ENCODE measurements at places on chromosomes 3 and 15.

DNA sequence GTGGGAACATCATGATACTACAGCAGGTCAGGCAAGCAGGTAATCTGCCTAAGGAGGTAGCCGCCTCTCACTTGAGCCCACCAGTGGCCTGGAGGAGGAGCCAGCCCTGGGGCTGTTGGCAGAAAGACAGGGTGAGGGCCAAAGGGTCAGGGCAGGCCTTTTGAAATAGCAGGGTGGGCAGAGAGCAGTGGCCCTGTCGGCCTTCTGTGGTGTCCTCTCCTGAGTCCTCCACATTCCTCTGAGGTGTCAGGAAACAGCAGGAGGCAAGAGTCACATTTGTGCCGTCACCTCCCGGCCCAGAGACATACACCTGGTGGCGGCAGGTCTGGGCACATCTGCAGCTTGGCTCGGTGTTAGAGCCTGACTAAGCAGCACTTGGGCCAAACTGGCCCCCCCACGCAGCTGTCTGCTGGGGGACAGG lies 3.9 kb upstream of the BNC1 start:
- no peak for DNase-seq

DNA sequence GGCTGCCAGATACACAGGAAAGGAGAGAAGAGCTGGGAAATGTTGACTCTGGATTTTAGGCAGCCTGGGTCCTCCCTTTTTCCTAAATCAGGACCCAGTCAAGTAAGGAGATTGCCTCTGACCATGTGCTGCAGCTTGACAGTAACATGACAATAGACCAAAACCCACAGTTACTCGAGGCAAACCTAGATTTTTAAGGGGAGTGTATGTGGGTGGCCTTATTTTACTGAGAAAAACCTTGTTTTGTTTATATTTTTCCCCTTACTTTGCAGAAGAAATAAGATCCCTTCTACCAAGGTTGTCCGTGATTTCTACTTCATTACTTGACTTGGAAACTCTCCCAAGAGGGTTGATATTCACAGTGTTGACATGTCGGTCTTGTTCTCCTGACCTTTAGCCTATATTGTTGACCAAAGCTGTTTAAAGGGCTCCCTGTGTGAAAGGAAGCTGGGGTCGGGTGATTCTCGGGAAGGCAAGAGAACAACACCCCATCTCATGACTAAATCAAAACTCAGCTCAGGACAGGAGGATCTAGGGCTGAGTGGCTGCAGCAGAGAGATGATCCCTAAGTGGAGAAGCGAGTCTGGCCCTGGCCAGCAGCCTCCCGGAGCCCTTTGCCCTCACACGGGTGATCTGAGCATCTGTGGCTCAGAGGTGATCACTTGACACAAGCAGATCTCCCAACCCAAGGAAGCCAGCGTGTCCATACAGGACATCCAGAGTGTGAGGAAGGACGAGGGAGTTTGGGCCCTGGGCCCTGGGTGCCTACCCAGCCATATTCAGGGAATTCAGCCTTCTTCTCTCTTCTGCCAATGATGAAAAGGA lies 31.0 kb upstream of the SLCO2A1 start:
- no peak for DNase-seq

- DNase-seq = no peak
Observed at GRCh38 chr15:50259276-50259675, 6.2 kb downstream of the HDC start.

DNA sequence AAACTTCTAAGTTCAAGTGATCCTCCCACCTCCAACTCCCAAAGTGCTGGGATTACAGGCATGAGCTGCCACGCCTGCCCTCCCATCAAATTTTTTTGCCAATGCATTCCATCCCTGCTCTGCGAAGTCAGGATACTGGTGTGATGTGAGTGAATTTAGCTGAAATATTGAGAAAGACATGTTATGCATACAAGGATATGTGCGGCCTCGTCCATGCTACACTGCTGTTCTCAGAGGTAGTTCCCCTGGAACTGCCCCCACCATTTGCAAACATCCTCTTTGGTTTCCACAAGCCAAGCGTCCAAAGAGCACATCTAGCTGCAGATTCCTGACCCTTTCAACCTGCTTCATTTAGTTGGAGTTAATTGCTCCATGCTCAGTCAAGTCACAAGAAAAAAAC lies 36.5 kb upstream of the BCL2A1 start:
- DNase-seq = no peak

GRCh38 chr15:100762913-100763834 lies 116.5 kb upstream of the ALDH1A3 start:
- no peak for DNase-seq

GRCh38 chr3:64095802-64096201 lies 72.5 kb upstream of the PSMD6 start:
- DNase-seq = no peak

GRCh38 chr3:158152186-158152585 lies 42.3 kb downstream of the RSRC1 start:
- no peak for DNase-seq

GRCh38 chr15:90080458-90080755 lies 21.9 kb downstream of the IDH2 start:
- no peak for DNase-seq

DNA sequence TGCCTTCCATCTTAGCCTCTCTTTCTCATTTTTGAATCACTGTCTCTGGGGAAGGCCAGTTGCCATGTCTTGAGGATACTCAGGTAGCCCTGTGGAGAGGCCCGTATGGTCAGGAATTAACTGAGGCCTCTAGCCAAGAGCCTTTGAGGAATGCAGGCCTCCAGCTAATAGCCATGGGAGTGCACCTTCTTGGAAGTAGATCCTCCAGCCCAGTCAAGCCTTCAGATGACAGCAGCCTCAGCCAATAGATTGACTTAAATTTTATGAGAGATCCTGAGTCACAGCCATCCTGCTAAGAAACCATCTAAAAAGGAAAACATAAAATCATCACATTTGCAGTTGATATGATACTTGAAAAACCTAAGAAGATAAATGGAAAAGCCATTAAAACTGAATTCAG lies 112.5 kb upstream of the BNIP2 start:
- no peak for DNase-seq

DNA sequence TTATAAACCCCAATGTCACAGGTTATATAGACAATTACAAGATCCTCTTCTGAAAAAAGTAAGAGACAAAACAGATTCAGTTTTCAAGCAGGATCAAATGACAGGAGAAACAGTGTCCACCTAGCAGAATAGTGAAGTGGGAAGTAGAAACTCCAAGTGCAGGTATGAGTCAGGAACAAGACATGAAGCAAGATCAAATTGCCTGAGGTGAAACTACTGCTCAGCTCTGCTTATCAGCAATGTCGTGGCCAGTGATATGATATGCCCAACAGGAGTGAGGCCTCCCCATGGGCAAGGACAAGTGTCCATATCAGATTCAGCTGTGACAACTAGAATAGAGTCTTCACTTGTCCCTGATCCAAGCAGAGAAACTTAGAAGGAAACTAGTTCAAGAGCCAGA lies 100.0 kb downstream of the ZMAT3 start:
- DNase-seq = no peak

DNA sequence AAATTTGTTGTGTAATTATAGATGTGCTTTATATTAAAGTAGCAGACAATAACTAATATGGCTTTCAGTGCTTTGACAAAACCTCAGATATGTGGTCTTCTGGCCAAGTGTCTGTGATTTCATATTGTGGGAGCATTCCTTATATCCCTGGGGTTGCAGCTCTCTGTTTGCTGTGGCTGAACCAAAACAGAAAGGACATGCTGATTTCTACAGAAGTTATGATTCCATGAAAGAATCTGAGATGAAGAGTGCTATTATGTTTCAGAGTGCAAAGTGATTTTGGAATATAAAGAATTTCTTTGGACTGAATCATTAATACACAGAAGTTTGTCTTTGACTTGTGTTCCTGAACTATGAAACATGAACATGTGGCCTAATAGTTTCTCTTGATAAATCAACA lies 36.5 kb downstream of the CDV3 start:
- no peak for DNase-seq

GRCh38 chr3:183513046-183513706 lies 42.3 kb downstream of the KLHL6 start:
- DNase-seq = no peak

GRCh38 chr3:46399098-46399497 lies 7.8 kb downstream of the CCR5AS start:
- DNase-seq = no peak

DNA sequence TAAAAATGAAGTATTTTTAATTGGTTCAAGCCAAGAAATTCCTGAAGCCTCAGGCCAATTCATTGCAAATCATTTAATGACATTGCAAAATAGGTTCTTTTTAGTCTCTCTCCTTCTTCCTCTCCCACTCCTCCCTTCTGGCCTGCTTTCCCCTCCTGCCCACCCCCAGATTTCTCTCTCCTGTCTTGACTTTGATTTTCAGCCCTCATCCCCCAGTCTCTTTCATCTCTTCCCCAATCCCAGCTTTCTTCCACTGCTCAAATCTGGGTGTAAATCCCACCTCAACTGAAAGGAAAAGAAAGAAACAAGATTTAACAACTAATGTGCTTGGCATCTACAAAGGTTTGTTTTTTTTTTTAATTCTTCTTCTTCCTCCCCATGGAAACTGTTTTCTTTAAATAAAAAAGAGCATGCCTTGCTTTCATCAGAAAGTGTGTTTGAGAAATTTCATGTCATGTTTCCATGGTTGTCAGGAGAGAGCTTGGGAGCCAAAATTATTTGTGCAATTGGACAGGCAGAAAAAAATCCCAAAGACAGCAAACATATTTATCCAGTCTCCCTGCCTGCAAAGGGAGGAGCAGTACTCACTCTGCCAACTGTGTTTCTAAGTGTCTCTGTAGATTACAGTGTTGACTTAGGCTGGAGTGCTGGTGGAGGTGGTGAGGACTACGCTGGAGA lies 50.4 kb downstream of the BOC start:
- no peak for DNase-seq

DNA sequence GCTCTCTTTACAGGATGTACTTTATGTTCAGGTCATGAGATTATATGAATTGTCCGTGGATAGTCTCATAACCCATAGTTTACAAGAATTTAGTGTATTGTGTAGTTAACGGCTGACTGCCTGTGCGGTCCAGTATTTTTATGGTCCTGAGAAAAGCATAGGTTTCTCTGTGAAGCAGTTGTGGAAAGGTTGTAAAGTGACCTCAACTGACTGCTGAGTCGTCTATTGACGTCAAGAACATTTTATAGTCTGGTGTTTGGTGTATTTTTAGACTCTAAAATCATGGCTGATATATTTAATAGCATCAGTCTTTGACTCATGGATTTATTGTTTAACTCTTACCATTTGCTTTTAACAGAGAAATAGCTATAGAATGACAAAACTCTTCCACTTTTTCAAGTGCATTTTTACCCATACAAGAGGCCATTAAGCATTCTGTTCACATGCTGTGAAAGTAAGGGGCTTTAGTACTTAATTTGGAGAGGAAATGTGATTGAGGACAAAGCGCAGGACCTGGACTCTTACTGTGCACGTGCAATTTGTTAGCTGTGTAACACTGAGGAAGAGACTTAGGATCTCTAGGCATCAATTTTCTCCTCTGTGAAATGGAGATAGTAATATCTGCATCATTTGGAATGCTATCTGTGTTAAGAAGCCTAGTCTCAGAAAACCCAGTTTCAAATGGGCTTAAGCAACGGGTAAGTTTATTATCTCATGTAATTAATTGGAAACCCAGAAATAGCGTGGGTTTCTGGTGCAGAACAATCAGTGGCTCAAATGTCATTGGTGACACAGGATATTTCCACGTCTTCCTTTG lies 240.8 kb downstream of the NFKBIZ start:
- DNase-seq = no peak

- DNase-seq = no peak
Observed at GRCh38 chr3:181839916-181840297, 128.2 kb downstream of the SOX2 start.

DNA sequence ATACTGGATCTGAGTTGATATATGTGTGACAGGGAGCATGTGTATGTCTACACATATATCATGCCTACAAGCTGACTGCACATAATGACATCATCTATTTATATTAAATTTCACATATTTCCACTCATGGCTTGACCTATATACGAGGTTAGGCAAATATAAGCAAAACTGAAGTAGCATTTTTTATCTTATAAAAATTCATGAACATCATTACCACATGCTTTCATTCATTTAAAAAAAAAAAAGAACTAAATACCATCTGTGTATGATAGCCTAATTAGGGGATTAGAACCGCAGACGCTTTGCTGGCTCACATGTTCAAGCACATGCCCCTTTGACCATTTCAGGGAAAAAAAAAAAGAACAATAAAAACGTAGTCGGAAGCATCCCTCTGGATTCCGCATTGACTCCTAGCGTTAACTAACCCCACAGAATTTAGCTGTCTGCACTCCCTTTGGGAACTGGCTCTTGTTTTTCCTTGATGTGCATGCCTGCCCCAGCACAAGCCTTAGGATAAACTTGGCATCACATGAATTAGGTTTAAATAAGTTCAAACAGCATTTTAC lies 888.4 kb downstream of the ROBO1 start:
- no peak for DNase-seq

- no peak for DNase-seq
Observed at GRCh38 chr3:167203062-167203461, 177.0 kb downstream of the ZBBX start.

- no peak for DNase-seq
Observed at GRCh38 chr3:139555249-139555648, 15.7 kb upstream of the RBP1 start.

DNA sequence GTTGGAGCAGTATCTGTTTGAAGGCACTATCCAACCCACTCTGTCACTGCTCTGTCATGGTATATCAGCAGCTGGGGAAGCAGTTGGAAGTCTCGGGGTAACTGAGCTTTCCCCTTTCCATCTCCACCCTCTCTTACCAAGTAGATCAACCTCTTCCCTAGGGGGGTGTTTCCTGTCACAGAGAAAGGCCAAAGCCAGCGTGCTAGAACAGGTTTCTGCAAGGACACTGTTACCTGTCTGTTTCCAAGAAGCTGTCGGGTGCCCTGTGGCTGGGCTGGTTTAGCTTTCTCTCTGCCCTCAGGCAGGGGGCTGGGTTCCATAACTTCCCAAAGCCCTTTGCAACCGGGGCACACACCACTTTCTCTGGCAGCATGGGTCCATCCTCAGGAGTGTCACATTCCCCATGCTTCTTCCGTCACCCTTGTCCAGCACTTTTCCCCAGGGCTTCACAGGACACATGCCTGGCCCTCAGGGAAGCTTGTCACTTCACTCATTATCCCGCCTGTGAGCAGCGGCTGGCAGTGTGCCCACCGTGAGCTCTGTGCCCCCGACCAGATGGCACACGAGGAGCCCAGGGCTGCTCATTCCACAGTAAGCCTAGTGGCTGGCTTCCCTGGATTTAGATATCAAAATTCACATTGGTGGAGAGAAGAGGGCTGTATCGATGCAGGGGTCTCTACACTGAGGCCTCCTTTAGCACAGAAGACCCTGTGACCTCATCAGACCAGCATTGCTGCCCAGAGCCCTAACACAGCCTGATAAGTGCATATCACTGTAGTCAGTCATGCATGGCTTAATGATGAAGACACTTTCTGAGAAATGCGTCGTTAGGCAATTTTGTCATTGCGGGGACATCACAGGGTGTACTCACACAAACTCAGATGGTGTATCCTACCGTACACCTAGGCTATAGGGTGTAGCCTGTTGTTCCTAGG lies 205.8 kb downstream of the SLCO3A1 start:
- DNase-seq = no peak

DNA sequence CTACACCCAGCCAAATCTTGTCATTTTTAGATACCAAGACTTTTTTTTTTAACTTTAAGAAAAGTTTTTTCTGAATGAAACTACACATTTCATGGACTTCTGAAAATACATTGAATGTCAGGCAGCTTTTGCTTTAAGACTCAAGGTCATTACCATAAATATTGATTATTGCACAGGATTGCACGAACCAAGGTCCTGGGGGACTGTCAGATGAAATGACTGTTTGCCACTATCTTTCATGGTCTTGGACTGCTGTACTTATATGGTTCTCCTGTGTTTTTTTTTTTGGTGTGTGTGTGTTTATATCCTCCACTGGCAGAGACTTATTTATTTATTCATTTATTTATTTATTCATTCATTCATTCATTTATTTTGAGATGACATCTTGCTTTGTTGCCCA lies 6.9 kb upstream of the MYO1E start:
- no peak for DNase-seq
